Activated T-helper 17 cell treated with anti-CD3 and anti-CD28 coated beads, Interleukin-2, amount 50 U/mL, for 72 hours (primary cell): ENCODE measurements at places on chromosomes 7 and 10.

- no peaks in the 10 kb centered on the region for H3K27me3 ChIP-seq
- no peak overlapping the region for H3K27ac ChIP-seq
- H3K4me3 ChIP-seq: no peak overlapping the region
- H3K36me3 ChIP-seq: no peaks in the 10 kb centered on the region
Measured at GRCh38 chr7:23965296-23965695, 255.3 kb downstream of the STK31 start.

- no peak overlapping the region for H3K4me3 ChIP-seq
- H3K36me3 ChIP-seq: no peaks in the 10 kb centered on the region
- ATAC-seq: no peak
- H3K27ac ChIP-seq: no peak overlapping the region
- no peaks in the 10 kb centered on the region for H3K27me3 ChIP-seq
Measured at GRCh38 chr10:61819208-61819607, 82.3 kb upstream of the ARID5B start.

- no peak overlapping the region for H3K27ac ChIP-seq
- no peak overlapping the region for H3K4me3 ChIP-seq
- no peak for ATAC-seq
- H3K27me3 ChIP-seq: no peaks in the 10 kb centered on the region
- H3K4me1 ChIP-seq: no peaks in the 10 kb centered on the region
Measured at GRCh38 chr7:70098133-70098561, 499.9 kb downstream of the AUTS2 start.

DNA sequence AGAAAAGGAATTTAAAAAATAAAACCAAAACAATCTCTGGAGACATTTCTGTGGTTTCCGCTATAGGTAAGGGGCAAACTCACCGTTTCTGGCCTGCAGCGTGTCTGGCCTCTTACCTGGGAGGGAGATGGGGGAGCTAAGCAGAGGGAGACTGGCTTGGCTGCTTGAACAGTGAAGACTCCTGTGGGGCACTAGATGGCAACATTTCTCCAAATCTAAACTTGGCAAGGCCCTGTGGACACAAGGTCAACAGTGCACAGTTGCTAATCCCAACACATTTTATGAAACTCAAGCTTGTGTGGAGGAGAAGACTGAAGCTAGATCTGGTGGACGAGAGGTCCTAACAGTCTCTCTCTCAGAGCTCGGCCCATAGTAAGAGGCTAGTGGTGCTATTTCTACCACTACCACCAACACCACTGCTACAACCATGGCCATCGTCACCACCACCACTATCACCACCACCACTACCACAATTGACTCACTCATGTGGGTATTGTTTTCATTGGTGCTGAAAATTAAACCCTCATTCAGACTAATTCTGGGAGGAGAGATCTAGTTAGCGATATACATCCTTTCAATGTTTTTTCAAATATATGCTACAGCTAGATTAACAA, 28.4 kb upstream of the CDHR3 start:
- H3K4me3 ChIP-seq: no peak overlapping the region
- no peaks in the 10 kb centered on the region for H3K27me3 ChIP-seq
- H3K36me3 ChIP-seq: no peaks in the 10 kb centered on the region
- no peaks in the 10 kb centered on the region for H3K4me1 ChIP-seq
- H3K27ac ChIP-seq: no peak overlapping the region

GRCh38 chr10:45379891-45380540, 6.0 kb downstream of the ALOX5 start:
- peaks cover 8% of the 10 kb centered on the region for H3K4me1 ChIP-seq
- no peak overlapping the region for H3K4me3 ChIP-seq
- H3K27me3 ChIP-seq: no peaks in the 10 kb centered on the region
- peak; percentile 38 for ATAC-seq
- no peak overlapping the region for H3K27ac ChIP-seq
- H3K36me3 ChIP-seq: no peaks in the 10 kb centered on the region

DNA sequence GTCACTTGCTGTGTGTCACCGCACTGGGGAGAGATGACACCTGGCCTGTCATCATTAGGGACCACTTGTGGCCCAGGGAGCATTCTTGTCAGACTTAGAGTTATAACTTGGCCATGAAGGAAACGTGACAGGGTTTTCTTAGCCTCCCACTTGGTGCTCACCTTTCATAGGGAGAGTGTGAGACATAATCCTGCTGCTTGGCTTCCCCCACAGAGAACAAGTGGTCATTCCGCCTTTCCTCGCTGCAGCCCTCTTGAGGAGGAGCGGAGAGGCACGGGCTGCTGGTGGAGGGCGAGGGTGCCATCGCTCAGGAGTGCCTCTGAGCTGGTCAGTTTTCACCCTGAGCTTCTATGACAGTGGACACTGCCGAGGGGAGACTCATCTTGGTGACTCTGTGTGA, 125.0 kb upstream of the GJD4 start:
- H3K4me3 ChIP-seq: no peak overlapping the region
- no peak for ATAC-seq
- H3K27me3 ChIP-seq: no peaks in the 10 kb centered on the region
- H3K4me1 ChIP-seq: peaks cover 14% of the 10 kb centered on the region
- peaks cover 18% of the 10 kb centered on the region for H3K36me3 ChIP-seq
- no peak overlapping the region for H3K27ac ChIP-seq

DNA sequence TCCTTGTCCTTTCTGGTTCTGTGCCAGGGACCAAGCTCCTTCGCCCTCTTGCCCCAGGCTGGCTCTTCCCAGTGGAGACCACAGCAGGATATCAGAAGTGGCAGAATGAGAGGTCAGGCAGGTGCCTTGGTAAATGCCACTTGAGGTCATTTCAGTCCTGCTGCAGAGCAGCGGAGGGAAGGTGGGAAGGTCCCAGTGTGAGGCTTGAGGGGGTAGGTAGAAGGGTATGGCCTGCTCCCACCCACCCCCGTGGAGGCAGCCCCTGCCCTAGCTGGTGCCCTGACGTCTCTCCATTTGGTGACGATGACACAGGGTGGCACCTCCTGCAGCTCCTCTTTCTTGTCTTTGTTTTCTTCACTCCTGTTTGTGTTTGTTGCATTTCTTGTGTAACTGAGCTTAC, 538.8 kb downstream of the TCERG1L start:
- ATAC-seq: no peak
- no peaks in the 10 kb centered on the region for H3K4me1 ChIP-seq
- H3K27ac ChIP-seq: no peak overlapping the region
- H3K36me3 ChIP-seq: no peaks in the 10 kb centered on the region
- no peak overlapping the region for H3K4me3 ChIP-seq

DNA sequence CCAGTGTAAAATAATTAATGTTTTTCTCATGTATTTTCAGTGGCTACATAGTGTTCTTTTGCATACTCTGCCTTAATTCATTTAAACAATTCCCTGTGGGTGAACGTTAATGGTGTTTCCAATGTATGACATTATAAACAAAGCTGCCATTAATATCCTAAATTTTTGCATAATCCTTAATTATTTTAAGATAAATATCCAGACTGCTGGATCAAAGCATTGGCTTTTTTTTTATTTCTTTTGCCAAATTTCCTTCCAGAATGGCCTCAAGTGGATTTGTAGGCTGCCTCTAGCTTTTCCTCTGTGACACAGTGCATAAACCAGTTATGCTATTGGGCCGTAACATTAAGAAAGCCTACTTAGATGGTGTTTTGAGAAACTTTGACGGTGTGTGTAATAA, 29.5 kb downstream of the MCM10 start:
- no peak overlapping the region for H3K4me3 ChIP-seq
- no peak overlapping the region for H3K27ac ChIP-seq
- no peak for ATAC-seq
- H3K4me1 ChIP-seq: no peaks in the 10 kb centered on the region
- peaks cover 88% of the 10 kb centered on the region for H3K36me3 ChIP-seq

- no peak for ATAC-seq
- no peak overlapping the region for H3K4me3 ChIP-seq
- H3K27ac ChIP-seq: no peak overlapping the region
- H3K4me1 ChIP-seq: no peaks in the 10 kb centered on the region
- no peaks in the 10 kb centered on the region for H3K36me3 ChIP-seq
Measured at GRCh38 chr7:81206667-81207360, 288.0 kb upstream of the SEMA3C start.
